ENCODE measurements at places on chromosomes 1 and 21.
A peak's percentile ranks its signal among the peaks of the same experiment; 100 is the strongest.

- no peak for DNase-seq
Observed at GRCh38 chr1:9792156-9793042, 31.4 kb downstream of the CLSTN1 start.

DNA sequence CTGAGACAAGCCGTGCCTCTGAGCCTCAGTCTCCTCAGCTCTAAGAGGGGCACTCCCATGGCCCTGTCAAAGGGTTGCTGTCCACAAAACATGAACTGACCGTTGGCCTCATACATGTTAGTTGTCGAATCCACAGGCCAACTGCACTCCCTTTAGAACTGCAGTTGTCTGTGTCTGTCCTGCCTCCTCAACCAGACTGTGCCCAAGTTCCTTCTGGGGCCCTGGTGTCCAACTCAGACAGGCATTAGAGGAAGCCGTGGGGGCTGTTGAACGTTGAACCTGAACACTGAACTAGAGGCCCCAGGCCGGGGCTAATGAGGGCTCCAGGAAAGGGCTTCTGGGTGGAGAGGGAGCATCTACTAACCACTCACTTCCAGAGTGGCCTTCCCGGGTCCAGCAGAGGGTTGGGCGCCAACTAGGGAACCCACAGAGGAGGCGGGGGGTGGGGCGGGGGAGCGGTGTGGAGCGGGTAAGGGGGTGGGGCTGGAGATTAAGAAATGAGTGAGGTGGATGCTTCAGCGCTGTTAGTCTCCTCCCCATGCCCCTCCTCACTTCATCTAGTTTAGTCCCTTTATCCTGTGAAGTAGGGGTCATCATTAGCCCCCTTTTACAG, at the start of gene RAB42:
RAB42 (plus strand) TSS at position 558 of the 613 bp plus-strand sequence. CDS start 247 bp downstream, outside the sequence.
- peak; percentile 41 for DNase-seq

DNA sequence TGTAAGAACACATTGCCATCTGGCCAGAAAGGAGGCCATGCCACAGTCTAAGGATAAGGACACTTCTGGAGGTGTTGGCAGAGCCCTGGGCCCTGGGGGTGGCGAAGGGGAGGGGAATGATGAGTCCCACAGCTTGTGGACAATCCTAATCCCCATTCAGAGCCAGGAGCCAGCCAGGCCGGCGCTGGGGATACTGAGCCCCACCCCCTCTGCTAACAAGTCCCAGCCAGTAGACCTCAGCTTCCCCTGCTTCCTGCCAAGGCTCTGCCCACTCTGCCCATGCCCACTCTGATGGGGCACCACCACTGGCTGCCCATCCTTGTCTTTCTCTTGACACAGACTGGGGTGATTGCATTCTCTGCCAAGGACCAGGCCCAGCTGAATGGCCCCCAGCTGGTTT, 71.9 kb downstream of the NAV1 start:
- DNase-seq: no peak

- peak; percentile 43 for DNase-seq
Observed at GRCh38 chr1:16888860-16889816, 6.6 kb upstream of the RNU1-2 start.

GRCh38 chr1:29835406-29835805, 599.1 kb downstream of the PTPRU start:
- no peak for DNase-seq

All from germinal center (tissue), 1 donor.